ENCODE measurements at places on chromosomes 12 and 14. TPM values are rescaled to one million over a fixed set of nuclear protein-coding genes. Genes with fewer than 3 reads are reported as not detected.

AKAP3 gene
- 1.3 TPM for total RNA-seq

ATL1 gene
- 6.9 TPM for total RNA-seq

WNT1 gene
- not detected for total RNA-seq

CLEC4A gene
- 0.32 TPM for total RNA-seq

TC2N gene
- 1.3 TPM for total RNA-seq

RPL41 gene
- 1,700 TPM for total RNA-seq

CEP170B gene
- total RNA-seq: 19.4 TPM

DPPA3 gene
- not detected for total RNA-seq

PRMT5 gene
- 56.7 TPM for total RNA-seq

C12orf42 gene
- total RNA-seq: not detected

CBLN3 gene
- total RNA-seq: 1.7 TPM
